ENCODE measurements at places on chromosomes 11 and 22. TPM values are rescaled to one million over a fixed set of nuclear protein-coding genes. Genes with fewer than 3 reads are reported as not detected.

DNA sequence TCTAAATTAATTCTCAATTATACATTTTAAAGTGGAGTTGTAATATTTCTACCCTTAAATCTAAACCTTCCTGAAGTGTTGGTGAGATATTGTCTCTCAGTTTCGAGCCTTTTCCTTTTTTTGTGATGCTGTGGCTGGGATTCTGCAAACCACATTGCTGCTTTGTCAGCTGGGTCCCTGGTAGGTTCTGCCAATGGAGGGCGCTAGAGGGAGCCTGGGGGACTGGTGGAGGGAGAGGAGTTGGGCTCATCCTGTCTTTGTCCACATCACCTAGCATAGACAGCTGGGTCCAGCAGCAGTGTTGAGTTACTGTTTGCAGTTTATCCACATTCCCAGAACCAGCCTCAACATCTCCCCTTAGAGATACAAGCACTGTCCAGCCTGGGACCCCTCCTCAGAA is 41.0 kb downstream of the TRAF6 start:
- no peak overlapping the region for H3K27ac ChIP-seq
- H3K27me3 ChIP-seq: no peaks in the 10 kb centered on the region
- H3K36me3 ChIP-seq: no peaks in the 10 kb centered on the region
- DNase-seq: no peak
- no peak overlapping the region for H3K4me3 ChIP-seq

- no peak for DNase-seq
- H3K27me3 ChIP-seq: no peaks in the 10 kb centered on the region
- no peak overlapping the region for H3K4me3 ChIP-seq
- H3K27ac ChIP-seq: no peak overlapping the region
- no peaks in the 10 kb centered on the region for H3K36me3 ChIP-seq
- no peaks in the 10 kb centered on the region for H3K4me1 ChIP-seq
These were observed 113.8 kb upstream of the THY1 start for GRCh38 chr11:119536801-119537200.

GRCh38 chr11:36026315-36026968 is 82.6 kb downstream of the LDLRAD3 start:
- no peaks in the 10 kb centered on the region for H3K4me1 ChIP-seq
- peaks cover 4% of the 10 kb centered on the region for H3K27me3 ChIP-seq
- H3K36me3 ChIP-seq: no peaks in the 10 kb centered on the region
- no peak for DNase-seq
- no peak overlapping the region for H3K27ac ChIP-seq

DNA sequence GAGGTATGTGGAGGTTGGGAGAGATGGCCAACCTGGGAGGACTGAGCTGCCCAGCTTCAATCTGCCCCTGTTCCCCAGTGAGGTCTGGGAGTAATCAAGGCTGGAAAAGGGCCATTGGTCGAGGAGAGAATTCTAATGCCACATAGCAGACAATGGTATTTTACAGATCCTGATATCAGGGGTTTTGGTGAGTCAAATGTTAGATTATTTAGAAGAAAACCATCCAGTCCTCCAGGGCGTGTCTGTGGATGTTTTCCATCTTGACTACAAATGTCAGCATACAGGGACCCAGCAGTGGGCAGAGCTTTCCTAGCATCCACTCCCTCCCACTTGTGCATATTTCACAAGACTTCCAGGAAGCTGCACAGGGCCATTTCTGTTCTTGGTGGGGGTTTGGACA is 107.9 kb downstream of the SCN3B start:
- H3K27me3 ChIP-seq: no peaks in the 10 kb centered on the region
- H3K4me1 ChIP-seq: no peaks in the 10 kb centered on the region
- no peak overlapping the region for H3K27ac ChIP-seq

- no peaks in the 10 kb centered on the region for H3K4me1 ChIP-seq
- H3K4me3 ChIP-seq: no peak overlapping the region
- H3K36me3 ChIP-seq: no peaks in the 10 kb centered on the region
These were observed 52.3 kb upstream of the SOX6 start for GRCh38 chr11:16408619-16409018.

- no peak overlapping the region for H3K4me3 ChIP-seq
- H3K27ac ChIP-seq: no peak overlapping the region
- DNase-seq: no peak
- no peaks in the 10 kb centered on the region for H3K27me3 ChIP-seq
- no peaks in the 10 kb centered on the region for H3K4me1 ChIP-seq
These were observed 94.1 kb downstream of the USP35 start for GRCh38 chr11:78282821-78283220.

Gene KCNQ1
- total RNA-seq: 31.3 TPM

- no peaks in the 10 kb centered on the region for H3K4me1 ChIP-seq
- no peak overlapping the region for H3K27ac ChIP-seq
- no peak for DNase-seq
- no peaks in the 10 kb centered on the region for H3K27me3 ChIP-seq
These were observed 3.1 kb upstream of the MMP27 start for GRCh38 chr11:102708654-102709053.

Gene IFITM1
- 286 TPM for total RNA-seq

Gene TSPAN32
- total RNA-seq: 81.8 TPM

- peaks cover 48% of the 10 kb centered on the region for H3K36me3 ChIP-seq
- H3K4me3 ChIP-seq: no peak overlapping the region
- no peaks in the 10 kb centered on the region for H3K4me1 ChIP-seq
- no peak overlapping the region for H3K27ac ChIP-seq
- no peaks in the 10 kb centered on the region for H3K27me3 ChIP-seq
- DNase-seq: no peak
These were observed 54.7 kb downstream of the NF2 start for GRCh38 chr22:29658176-29658575.

DNA sequence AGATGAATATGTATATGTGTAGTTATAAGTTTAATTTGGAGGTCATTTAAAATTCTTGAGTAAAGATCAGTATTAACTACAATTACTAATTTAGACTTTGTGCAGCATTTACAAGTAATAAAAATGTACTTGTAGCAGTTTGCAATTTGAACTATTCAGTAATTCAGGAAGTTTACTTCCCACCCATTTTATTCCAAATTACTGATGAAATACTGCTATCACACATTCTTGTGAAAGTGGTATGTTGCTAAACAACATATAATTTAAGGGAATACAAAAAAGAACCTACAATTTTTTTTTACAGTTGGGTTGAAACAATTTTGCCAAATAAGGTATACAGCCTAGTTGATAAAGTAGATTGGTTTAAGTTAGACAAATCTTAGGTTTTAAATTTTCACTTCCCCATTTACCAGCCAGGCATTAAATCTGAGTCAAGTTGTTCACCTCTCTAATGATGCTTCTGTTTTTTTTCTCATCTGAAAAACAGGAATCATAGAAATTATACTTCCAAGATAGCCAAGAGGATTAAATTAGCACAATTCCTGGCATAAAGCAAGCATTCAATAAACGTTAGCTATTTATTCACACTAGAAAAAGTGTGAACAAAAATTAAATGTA is 45.3 kb downstream of the ZBTB44 start:
- H3K4me3 ChIP-seq: no peak overlapping the region
- no peaks in the 10 kb centered on the region for H3K4me1 ChIP-seq
- no peaks in the 10 kb centered on the region for H3K27me3 ChIP-seq
- H3K27ac ChIP-seq: no peak overlapping the region

DNA sequence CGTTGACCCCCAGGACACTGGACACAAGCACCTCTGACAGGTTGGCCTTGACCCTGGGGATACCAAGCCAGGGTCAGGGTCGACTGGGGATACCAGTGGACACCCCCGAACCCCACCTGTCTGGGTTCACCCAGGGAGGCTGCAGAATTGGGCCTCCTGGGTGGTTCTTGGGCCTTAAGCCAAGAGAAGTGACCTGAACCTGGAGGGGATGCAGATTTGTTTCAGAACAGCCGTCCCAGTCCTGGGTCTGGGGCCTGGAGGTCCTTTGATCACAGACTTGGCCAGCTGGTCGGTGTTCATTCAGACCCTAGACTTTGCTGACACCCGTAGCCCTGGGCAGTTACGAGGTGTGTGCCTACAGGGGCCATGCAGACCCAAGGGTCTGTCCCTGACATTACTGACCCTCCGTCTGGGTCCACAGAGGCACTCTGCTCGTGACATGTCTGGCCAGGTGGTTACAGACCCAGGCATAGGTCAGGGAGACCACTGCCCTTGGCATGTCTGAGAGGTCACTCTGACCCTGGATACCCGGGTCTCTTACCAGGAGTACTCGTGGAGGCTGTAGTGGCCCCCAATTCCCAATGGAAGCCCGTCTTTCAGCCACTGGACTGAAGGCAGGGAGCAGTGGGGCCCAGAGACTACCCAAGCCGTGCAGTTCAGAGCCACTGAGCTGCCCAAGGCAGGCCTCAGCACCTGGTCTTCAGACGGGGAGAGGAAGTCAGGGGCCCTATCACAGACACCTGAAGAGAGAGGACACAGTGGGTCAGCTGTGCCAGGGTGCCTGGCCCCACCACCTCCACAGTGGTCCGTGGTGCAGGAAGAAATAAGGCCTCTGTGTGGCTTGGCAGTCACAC is 6.4 kb downstream of the SIGIRR start:
- peaks cover 56% of the 10 kb centered on the region for H3K4me1 ChIP-seq
- peaks cover 20% of the 10 kb centered on the region for H3K36me3 ChIP-seq
- H3K27ac ChIP-seq: peak overlapping the region; percentile 64
- H3K4me3 ChIP-seq: no peak overlapping the region

Gene GAL3ST3
- total RNA-seq: not detected

Gene STX5
- 104 TPM for total RNA-seq

Gene TRIOBP
- 9.0 TPM for total RNA-seq

- no peaks in the 10 kb centered on the region for H3K4me1 ChIP-seq
- H3K36me3 ChIP-seq: peaks cover 38% of the 10 kb centered on the region
- no peaks in the 10 kb centered on the region for H3K27me3 ChIP-seq
- no peak overlapping the region for H3K4me3 ChIP-seq
- no peak overlapping the region for H3K27ac ChIP-seq
These were observed 217.1 kb downstream of the TBC1D22A start for GRCh38 chr22:46979506-46979905.

- peaks cover 24% of the 10 kb centered on the region for H3K4me1 ChIP-seq
- no peak for DNase-seq
- H3K4me3 ChIP-seq: no peak overlapping the region
- H3K36me3 ChIP-seq: peaks cover 7% of the 10 kb centered on the region
- H3K27ac ChIP-seq: no peak overlapping the region
These were observed 5.7 kb downstream of the NF2 start for GRCh38 chr22:29609139-29609538.

DNA sequence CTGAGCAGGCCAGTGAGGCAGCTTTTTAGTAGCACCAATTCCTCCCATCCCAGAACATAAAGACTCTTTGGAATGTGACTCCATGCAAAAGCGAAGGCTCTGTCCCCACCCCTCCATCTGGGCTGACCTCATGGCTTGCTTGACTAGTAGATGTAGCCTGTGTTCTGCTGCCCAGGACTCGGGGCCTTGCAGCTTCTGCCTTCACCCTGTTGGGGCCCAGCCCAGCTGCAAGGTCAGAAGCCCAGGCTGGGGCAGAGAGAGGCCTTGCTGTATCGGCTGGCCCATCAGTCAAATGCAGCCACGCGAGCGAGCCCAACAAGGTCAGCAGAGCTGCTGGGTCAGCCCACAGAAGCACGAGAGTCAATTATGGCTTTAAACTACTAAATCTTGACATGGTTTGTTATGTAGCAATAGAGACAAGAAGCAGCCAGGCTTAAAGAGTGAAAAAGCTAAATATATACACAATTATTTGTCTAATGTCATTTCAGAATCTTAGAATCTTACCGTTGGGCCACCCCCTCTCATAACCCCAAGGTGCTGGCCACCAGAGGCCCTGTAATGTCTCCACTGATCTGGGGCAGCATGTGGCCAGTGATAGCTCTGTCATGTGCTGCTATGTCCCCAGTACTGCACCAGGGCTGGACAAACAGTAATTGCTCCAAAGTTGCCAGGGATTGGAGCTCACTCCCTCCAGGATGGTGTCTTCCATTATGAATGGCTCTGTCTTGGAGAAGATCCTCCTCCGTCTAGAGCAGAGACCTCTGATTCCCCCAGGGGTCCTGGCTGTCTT is 10.4 kb upstream of the WNT11 start:
- peaks cover under 1% of the 10 kb centered on the region for H3K27me3 ChIP-seq
- no peak for DNase-seq
- no peaks in the 10 kb centered on the region for H3K36me3 ChIP-seq

DNA sequence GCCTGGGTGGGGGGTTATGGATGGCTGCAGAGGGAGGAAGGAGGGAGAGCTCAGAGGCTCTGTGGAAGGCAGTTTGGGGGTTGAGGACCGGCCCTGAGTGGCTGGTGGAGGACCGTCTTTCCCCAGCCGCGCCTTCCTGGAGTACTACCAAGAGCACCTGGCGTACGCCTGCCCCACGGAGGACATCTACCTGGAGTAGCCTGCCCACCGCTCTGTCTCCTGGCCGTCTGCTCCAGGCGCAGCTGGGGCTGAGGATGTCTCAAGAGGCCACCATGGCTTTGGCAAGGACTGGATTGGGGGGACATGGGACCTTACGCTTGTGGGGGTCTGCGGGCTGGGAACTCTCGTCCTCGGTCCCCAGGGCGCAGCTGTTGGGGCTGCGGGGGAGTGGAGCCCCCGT is 10.0 kb downstream of the MAPK8IP2 start:
- H3K27ac ChIP-seq: no peak overlapping the region
- DNase-seq: no peak
- H3K27me3 ChIP-seq: peaks cover 16% of the 10 kb centered on the region
- H3K4me1 ChIP-seq: peaks cover 4% of the 10 kb centered on the region
- no peaks in the 10 kb centered on the region for H3K36me3 ChIP-seq
- H3K4me3 ChIP-seq: no peak overlapping the region

Data from CD4-positive, alpha-beta T cell (primary cell).